ENCODE measurements at places on chromosomes 4 and X.

- no peak for DNase-seq
These were observed 141.1 kb upstream of the KIT start for GRCh38 chr4:54516556-54517215.

GRCh38 chr4:122914292-122914904, 8.0 kb downstream of the NUDT6 start:
- no peak for DNase-seq

DNA sequence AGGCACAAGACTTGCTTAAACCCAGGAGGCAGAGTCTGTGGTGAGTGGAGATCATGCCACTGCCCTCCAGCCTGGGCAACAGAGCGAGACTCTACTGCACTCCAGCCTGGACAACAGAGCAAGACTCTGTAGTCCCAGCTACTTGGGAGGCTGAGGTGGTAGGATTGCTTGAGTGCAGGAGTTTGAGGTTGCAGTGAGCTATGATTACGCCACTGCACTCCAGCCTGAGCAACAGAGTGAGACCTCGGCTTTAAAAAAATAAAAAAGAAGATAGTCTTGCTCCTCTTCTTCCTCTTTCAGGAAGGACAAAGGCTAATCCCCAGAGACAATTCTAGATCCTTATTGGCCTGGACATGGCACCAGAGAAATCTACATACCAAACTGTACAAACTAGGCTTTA, 5.7 kb upstream of the PPEF2 start:
- DNase-seq = no peak

GRCh38 chr4:98421111-98421510, 159.9 kb downstream of the RAP1GDS1 start:
- DNase-seq = no peak

- DNase-seq = no peak
These were observed 114.0 kb downstream of the BMPR1B start for GRCh38 chr4:94871644-94872305.

DNA sequence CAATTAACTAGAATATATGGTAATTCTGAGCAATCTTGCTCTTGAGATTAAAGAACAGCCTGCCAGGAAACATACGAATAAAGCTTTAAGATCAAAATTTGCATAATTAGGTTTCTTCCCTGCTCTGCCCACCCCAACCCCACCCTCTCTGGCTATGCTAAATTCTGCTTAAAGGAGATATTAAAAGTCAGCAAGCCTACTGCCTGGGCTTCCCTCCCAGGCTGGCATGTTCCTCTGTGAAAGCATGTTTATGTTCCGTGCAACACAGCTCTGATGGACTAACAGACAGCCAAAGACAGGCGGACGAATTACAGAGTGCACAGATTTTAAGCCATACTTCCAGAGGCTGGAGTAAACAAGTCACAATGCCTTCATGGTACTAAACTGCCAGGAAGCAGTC, 28.4 kb downstream of the CD99L2 start:
- no peak for DNase-seq

GRCh38 chrX:57905141-57905540, 5.1 kb downstream of the ZXDA start:
- DNase-seq = no peak

GRCh38 chr4:40916880-40917279, 167.1 kb downstream of the NSUN7 start:
- DNase-seq = no peak

DNA sequence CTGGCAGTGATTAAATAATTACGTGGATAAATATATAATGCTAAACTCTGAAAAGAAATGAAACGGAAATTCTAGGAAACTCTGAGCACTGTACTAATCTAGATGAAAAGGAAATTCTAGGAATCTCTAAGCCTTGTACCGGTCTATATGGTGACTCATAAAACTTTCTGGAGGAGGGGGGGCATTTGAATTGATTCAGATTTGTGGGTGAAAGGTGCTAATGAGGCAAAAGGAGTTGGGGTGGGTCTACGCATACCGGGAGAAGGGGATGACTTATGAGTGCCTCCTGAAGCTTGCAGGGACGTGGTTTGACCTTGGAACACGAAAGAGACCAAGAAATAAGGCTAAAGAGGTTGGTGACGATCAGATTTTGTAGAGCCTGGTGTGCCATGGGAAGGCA, 151.7 kb upstream of the CASK start:
- DNase-seq = no peak
